ENCODE measurements at places on chromosomes 5 and 9.

DNA sequence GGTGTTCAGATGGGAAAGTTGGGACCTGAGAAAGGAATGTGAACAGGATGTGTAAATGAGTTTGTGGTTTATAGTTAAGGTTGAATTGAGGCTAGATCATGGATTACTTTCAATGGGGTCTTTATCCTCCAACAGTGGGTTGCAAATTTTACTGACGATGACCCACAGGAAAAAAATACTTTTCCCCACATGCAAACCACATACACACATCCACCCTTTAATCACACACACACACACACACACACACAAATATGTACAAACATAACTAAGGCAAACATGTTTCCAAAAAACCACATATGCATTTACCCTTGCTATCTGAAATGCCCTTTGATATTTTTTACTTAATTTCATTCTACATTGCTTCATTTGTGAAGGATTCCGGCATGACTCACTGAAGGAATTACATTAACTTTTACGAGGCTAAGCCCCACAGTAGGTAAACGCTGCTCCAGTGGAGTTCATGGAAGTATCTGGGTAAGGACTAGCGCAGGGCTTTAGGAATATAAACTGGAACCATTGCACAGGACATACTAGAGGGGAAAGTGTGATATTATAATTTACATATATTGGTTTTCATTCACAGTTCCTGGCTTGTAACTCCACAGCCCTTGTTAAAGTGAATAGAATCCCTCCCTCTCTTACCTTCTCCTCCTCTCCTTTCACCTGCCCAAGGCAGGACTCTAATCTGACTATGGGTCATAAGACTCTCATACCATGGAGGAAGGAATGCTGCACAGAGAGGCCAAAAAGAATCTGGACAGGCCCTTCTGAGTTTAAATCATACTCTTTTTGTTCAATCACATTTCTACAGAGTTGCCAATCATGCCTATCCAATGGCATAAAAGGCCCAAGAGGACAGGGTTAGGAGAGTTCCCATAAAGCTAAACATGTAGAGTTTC is 8.5 kb upstream of the SPEF2 start:
- DNase-seq = peak; percentile 96

- no peak for DNase-seq
Measured at GRCh38 chr5:151427258-151427657, 20.1 kb upstream of the SLC36A1 start.

- DNase-seq = peak; percentile 30
Measured at GRCh38 chr5:141753971-141754713, 72.1 kb upstream of the ARAP3 start.

DNA sequence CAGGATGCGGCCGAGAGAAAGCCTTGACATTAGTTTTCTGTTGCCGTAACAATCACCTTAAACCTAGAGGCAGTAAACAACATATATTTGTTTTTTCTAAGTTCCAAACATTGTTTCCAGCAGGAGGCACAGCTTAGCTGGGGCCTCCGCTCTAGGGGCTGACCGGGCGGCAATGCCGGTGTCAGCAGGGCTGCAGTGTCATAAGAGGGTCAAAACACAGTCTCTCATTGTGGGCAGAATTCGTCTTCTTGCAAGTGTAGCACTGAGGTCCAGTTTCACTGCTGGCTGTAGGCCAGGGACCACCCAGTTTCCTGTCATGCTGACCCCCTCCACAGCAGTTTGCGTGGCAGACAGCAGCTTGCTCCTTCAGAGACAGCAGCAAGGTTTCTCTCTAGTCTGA is 186.2 kb downstream of the PJA2 start:
- no peak for DNase-seq

DNA sequence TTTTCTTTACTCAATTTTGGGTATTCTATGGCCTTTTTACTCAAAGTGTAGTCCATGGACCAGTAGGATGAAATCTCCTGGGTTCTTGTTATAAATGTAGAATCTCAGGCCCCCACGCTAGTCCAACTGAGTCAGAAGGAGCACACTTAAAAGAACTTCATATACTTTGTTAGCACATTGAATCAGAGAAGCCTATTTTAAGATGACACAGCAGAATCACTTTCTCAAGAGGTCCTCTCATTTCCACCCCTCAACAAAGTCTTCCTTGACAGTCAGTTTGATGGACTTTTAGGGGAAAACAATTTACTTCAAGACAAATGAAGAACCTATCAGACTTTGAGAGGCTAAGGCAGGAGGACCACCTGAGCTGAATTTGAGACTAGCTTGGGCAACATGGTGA is 37.7 kb upstream of the FGF10 start:
- no peak for DNase-seq

DNA sequence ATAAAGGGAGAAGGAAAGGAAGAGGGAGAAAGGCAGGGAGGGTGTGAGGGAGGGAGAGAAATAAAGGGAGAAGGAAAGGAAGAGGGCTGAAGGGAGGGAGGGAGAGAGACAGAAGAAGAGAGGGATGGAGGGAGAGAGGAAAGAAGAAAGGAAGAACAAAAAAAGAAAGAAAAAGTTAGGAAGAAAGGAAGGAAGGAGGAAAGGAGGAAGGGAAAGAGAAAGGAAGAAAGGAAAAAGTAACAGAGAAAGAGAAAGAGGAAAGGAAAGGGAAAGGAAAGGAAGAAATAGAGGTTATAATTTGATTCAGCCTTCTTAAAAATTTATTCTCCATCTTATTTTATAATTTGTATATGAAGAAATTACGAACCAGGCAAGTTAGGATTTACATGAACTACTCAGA is 836.6 kb upstream of the C9orf72 start:
- no peak for DNase-seq

GRCh38 chr9:4303006-4303405 is 3.1 kb upstream of the GLIS3 start:
- no peak for DNase-seq

DNA sequence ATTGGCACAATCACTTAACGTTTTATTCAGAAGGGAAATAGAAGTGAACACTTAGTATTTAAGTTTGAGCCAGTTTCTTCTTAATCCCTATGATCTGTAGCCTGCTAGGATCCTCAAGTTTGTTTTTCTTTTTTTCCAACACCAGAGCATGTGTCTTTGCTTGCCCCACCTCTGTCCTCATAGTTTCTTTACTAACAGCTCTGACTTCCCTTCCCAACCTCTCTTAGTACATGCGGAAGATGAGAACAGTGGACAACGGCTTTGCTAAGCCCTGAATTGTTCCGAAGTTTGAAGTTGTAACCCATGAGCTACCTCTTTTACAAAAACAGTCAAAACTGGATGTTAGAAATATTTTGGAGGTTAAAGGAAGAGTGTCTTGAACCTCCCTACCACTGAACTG is 61.7 kb upstream of the TAF11L2 start:
- DNase-seq = no peak

- peak; percentile 4 for DNase-seq
Measured at GRCh38 chr5:13316176-13316575, 628.3 kb downstream of the DNAH5 start.

GRCh38 chr9:110337727-110338126 is at the start of gene TXNDC8:
TXNDC8 (minus strand) TSS chr9:110337863.
- no peak for DNase-seq

GRCh38 chr5:110956913-110957813 is 114.3 kb upstream of the TSLP start:
- no peak for DNase-seq

Data from SW480 (cell line).